MCF 10A (cell line): ENCODE measurements at places on chromosomes 6 and 20.

- peak; percentile 80 for DNase-seq
These were observed 75.9 kb upstream of the MYL9 start for GRCh38 chr20:36465109-36466080.

DNA sequence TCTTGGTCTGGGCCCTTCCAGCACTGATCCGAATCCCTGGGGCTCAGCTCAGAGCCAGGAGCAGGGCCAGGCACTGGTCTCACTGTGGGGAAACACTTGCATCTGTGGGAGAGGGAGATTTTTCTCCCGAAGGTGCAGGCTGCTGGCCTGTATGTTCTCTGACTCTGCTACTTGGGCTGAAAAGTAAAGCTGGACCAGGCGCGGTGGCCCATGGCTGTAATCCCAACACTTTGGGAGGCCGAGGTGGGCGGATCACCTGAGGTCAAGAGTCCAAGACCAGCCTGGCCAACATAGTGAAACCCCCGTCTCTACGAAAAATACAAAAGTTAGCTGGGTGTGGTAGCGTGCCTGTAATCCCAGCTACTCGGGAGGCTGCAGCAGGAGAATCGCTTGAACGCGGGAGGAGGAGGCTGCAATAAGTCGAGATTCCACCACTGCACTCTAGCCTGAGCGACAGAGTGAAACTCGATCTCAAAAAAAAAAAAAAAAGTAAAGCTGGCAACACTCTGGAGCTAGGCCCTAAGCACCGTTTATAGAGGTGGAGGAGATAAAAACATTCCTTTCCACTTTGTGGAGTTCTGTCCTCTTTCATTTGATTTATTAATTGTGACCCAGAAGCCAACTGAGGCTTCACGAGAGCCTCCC lies 41.7 kb downstream of the JPH2 start:
- DNase-seq: no peak

GRCh38 chr6:108526739-108527174 lies 34.0 kb upstream of the FOXO3 start:
- peak; percentile 50 for DNase-seq

GRCh38 chr20:31826074-31826473 lies 6.9 kb downstream of the MYLK2 start:
- no peak for DNase-seq

- no peak for DNase-seq
These were observed 365.3 kb upstream of the SULF2 start for GRCh38 chr20:48150568-48150967.

DNA sequence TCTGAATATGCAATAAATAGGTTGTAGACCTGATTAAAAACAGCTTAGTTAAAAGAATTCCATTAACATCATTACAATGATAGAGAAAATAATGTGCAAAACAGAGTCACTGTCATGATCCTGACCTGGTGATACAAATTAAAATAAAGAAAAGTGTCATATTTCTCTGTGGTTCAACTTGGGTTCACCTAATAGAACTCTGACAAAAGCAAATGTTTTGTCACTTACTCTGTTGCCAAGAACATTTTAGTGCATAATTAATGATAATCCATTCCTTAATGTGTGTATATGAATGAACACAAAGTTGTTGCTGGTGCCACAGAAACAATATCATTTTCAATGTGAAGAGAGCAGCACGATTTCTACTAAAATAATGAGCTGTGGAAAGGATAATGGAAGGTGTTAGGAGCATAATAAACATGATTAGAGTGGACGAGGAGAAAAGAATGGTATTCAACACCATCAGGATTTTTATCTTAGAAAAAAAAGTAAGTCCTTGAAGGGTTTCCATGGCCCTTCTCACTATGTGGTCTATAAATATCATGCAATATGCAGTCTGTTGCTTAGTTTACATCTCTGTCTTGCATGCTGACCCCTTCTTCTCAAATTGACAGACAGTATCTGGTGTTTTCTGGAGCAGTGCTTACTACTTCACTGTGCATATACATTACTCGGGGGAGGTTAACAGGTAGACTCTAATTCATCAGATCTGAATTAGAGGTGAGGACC lies 656.6 kb upstream of the MMS22L start:
- DNase-seq: no peak

GRCh38 chr6:33854572-33855030 lies 50.8 kb upstream of the MLN start:
- no peak for DNase-seq

DNA sequence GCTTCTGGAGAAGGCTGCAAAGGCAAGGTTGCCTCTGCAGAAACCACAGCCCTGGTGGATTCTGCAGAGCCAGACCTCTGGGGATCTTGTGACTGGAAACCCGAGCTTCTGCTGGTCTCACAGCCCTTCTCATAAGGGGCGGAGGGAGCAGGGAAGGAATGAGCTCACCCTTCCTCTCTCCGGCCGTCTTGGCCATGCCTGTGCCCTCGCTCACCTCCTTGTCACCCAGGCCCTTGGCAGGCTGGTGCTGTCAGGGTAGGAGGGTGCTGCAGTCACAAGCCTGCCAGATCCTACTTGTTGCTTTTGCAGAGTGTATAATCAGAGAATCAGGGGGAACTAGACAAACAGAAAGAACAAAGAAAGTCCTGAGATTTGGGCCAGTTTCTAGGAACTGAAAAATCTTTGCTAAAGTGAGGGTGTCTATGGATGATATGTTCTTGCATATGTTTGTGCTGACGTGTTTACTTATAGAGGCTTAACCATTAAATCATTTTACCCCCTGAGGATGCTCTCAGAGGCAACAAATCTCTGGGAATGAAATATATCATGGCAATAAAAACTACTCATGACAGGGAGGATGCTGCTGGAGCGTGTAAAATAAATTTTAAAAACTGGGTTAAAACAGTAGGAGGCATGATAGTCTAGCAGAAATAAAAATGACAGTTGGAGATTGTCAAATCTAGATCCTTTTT lies 244.9 kb upstream of the SOX4 start:
- DNase-seq: no peak

DNA sequence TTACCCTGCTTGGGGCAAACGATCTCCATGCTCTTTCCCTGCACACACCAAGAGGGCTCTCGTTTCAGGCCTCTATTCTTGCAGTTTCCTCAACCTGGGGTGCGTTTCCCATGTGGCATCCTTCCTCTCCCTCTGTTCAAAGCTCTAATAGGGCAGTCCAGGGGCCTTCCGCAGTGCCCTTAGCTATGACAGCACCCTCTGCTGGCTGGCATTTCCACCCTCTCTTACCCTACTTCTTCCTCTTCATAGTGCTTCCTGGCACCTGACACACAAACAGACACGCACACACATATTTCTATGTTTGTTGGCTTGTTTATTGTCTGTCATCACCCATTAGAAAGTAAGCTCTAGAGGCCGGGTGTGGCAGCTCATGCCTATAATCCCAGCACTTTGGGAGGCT lies 294.0 kb downstream of the CLIC5 start:
- DNase-seq: no peak

DNA sequence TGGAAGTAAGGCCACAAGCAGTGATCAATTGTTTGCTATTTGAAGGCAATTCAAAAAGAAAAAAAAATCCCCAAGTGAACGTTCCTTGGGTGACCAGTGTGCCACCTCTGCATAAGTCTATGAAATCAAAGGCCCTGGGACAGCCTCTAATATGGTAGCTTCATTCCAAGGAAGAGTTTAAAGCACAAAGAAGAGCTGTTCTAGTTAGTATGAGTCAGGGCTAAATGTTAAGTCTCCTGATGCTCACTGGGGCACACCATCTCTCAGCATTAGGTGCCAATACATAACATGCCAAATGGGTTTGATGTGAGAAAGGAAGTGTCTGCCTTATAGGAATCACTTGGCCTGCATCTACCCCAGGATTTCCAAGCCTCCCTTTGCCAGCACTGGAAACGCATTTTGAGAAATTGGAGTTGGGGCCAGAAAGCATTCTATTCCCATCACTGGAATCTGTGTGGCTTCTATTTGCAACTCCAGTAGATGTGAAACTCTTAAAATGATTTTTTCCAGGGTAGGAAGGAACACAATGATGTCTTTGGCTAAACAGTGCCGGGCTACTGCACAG lies 13.0 kb downstream of the UNC5CL start:
- no peak for DNase-seq

GRCh38 chr6:25757936-25758642 lies 3.5 kb downstream of the SLC17A4 start:
- no peak for DNase-seq

DNA sequence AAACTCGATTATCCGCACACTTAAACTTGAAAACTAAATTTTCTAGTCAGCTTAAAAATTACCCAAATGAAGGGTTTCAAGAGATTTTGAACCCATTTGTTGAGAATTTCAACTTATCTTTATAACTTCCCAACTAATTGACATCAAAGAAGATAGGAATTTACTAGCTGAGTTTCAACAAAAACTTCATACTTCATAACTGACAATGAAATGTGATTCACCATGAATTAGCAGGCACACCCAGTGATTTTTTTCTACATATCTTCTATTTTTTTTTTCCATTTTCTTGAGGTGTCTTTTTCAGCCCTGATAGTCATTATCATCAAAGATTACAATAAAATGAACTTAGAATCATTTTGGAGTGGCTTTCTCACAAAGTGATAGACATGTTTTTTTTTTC lies 26.7 kb downstream of the TNFAIP3 start:
- no peak for DNase-seq

DNA sequence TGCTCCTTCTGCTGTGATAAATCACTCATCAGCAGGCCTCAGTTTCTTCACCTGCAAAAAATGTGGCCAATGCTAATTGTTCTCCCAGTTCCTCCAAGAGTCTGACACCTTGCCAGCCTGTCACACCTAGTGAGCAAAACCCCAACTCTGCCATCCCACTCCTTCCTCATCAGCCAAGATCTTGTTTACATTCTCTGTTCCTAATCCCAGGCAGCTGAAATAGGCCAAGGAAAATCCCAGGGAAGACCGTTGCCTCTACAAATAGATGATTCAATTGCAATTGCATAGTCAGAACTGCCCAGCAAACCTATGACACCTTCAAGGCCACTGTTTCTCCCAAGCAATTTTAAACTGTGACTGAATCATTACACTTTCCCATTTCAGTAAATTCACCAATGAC lies 78.7 kb downstream of the GMDS start:
- DNase-seq: peak; percentile 66

- DNase-seq: no peak
These were observed 25.8 kb downstream of the BCAS4 start for GRCh38 chr20:50820515-50821256.

GRCh38 chr20:22944062-22944461 lies 91.0 kb upstream of the SSTR4 start:
- DNase-seq: no peak
